ENCODE measurements at places on chromosomes 6 and 20.

DNA sequence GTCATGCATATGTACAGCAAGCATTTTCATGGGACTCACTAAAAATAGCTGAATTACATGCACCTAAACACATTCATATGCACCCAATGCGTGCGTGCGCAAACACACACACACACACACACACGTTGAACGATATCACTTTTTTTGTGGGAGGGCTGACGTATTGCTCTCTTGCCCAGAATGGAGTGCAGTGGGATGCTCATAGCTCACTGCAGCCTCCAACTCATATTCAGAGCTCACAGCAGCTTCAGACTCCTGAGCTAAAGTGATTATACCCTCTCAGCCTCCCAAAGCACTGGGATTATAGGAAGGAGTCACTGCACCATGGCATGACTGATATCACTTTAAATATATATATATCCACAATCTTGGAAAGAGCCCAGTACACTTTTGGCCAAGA, 620.4 kb upstream of the MANEA start:
- DNase-seq: no peak

- DNase-seq: no peak
These were observed 73.9 kb downstream of the F13A1 start for GRCh38 chr6:6246544-6246943.

DNA sequence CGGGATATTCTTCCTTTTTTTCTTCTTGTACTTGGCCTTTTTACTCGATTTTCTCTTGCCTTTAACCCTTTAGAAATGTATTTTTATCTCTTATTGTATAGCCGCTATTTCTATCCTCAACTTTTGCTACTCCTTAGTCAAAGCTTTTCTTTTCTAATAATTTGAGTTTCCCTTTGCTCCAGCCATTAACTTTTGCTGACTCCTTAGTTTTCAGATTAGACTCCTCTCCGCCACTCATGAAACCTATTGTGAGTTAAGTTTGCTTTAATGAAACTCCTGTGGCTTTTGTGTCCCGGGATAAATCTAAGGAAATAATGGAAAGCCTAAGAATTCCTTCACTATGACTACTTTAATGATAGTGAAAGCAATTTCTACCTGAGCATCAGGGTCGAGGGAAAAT, 590.3 kb upstream of the CITED2 start:
- no peak for DNase-seq

DNA sequence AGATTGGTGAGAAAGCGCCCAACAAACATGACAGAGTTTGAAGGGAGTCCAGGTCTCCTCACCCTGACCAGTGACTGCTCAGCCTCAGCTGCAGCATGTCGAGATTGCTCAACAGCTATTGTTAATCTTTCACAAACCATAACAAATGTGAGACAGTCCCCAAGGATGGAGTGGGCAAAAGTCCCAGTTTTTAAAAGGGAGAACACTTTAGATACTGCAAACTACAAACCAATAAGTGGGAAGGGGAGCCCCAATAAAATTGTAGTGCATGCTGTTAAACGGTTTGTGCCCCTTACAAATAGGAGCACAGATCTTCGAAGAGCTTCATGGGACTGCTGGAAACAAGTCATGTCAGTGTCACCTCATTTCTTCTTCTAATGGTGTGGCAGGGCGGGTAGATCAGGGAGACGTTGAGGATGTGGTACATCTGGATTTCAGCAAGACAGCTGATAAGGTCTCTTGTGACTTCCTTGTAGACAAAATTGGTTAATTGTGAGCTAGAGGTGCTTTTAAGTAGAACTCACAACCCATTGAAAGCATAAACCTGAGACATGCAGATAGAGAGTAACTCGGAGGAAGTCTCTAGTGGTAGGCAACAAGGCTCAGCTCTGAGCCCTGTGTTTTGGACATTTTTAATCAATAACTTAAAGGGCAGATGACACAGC, 134.0 kb upstream of the ARMC2 start:
- DNase-seq: no peak

- DNase-seq: no peak
These were observed 75.7 kb downstream of the METTL24 start for GRCh38 chr6:110282412-110282811.

All from iPS-NIHi11 (cell line).